ENCODE measurements at places on chromosomes 6 and 20.

DNA sequence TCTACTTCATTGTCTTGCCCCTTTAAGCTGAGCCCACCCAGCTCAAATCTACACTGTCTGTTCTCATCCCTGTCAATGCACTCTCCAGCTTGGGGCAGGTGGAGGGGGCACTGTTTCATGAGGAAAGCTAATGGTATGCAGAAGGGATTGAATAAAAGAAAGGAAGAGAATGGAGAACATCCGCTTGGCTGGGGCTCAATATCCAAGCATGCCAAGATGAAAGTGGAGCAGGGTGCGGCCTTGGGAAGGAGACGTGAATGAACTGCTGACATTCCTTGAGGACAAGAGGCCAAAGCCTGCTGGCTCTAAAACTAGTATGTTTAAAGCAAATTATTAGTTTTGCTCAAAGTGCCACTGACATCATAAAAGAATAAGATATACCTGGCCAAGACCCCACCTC lies 24.2 kb downstream of the AKAP12 start:
- DNase-seq: peak; percentile 32

DNA sequence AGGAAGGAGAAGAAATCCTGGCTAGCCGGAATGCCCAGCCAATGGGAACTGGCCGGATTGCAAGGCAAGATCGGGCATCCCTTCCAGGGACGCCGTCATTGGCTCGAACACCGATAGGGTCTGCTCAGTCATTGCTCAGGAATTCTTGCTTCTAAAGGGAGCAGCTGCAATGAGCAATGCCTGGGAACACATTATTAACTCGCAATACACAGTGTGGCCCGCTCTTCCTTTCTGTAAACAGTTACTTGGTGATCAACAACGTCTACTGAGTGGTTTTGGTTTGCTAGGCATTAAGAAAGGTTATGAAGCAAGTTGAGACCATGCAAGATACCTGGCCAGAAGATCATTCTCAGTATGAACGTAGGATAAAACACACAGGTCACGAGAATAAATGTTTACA lies 165.4 kb upstream of the CITED2 start:
- DNase-seq: peak; percentile 97

DNA sequence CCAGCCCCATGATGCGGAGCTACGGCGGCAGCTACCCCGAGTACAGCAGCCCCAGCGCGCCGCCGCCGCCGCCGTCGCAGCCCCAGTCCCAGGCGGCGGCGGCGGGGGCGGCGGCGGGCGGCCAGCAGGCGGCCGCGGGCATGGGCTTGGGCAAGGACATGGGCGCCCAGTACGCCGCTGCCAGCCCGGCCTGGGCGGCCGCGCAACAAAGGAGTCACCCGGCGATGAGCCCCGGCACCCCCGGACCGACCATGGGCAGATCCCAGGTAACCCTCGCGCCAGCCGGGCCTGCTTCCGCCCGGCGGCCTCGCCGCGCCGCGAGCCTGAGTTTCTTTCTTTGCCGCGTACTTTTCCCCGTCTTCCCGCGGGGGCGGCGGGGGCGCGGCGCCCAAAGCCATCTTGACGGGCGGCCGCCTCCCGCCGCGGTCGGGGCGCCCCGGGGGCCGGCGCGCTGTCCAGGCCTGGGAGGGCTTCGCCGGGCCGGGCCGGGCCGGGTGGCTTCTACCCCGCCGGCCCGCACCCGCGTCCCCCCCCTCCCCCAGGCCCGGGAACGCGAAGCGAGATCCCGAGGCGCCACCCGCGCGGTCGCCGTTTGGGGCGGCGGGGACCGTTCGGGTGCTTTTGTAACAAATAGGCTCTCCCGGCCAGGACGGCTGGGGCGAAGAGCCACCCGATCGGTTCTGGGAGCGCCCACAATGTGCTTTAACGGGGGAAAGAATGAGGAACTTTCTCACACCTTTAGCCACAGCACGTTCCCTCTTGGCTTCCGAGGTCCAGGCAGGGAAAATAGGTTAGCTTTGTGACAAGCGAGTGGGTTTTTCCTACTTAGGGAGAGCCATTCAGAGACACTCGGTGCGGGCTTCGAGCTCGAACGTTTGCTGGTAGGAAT lies 2.3 kb downstream of the ARID1B start:
- no peak for DNase-seq

DNA sequence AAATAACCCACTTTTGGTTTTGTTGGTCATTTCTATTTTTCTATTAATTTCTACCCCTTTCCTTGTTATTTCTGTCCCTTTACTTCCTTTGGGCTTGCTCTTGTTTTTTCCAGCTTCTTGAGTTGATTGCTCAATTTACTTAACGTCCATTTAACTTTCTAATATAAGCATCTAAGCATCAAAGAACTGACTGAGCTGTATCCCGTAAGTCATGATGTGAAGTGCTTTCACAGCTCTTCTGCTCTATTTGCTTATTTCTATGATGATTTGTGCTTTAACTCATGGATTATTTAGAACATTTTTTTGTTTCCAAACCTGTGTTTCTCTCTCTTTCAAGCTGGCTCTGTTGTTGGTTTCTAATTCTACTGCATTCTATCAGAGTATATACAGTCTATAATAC lies 56.7 kb upstream of the SMIM29 start:
- DNase-seq: no peak

Data from AG10803 (cell line).